ENCODE measurements at places on chromosomes 4 and X.
A peak's percentile ranks its signal among the peaks of the same experiment; 100 is the strongest.

GRCh38 chr4:186820391-186820891 lies 96.8 kb upstream of the FAT1 start:
- no peak for DNase-seq

DNA sequence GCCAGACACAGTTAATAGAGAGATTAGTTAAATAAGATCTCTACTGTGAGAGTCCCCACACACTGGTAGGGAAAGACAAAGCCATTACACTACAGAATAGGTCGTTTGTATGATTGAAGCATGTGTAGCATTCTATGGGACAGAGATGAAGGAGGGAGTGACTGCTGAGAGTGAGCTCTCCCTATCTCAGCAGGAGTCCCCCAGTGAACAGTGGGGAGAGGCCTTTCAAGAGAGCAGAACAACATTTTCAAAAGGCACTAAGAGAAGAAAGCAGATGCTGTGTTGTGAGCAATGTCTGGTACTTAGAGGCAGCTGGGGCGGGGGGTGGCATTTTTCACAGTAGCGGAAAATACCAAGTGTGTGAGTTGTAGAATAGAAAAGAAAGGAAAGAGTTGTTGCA lies 413.6 kb downstream of the AFF2 start:
- DNase-seq: no peak

DNA sequence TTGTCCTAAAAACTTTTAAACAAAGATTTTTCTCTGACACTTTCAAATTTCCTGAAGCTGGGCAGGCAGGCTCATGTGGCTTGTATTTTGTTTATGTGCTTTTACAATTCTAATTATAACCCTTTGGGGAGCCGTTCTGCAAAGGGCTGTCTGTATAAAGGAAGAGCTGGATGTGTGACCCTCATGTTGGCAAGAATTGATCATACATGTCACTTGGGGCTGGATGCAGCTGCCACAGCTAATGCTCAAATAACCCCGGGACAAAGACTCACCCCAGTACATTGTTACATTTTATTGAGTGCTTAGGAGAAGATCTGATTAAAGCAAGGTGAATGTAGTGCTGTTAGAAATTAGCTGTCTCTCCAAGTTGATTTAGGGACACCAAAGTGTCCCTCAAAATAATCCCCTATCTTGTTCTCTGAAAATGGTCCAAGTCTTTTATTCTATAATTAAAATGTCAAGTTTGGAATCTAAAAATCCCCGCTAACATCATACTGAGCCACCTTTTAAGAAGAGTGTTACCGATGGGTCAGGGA lies 13.0 kb upstream of the DAPP1 start:
- no peak for DNase-seq

DNA sequence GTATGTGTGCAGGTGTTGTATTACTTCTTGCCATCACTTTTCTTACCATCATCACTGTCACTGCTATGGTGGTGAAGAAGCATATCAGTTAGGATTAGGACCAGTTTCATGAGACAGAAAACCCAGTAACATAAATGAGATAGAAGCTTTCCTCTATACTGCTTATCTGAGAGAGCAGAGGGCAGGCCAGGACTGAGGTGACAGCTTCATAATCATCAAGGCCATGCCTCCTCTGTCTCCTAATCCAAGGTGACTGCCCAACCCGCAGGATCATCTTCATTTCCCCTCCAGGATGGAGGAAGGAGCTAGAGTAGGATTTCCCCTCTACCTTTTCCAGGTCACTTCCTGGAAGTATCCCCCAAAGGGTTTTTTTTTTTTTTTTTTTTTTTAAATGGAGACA lies 35.4 kb downstream of the TMEM131L start:
- no peak for DNase-seq

GRCh38 chr4:21882051-21882839 lies 66.3 kb downstream of the KCNIP4 start:
- DNase-seq: no peak

DNA sequence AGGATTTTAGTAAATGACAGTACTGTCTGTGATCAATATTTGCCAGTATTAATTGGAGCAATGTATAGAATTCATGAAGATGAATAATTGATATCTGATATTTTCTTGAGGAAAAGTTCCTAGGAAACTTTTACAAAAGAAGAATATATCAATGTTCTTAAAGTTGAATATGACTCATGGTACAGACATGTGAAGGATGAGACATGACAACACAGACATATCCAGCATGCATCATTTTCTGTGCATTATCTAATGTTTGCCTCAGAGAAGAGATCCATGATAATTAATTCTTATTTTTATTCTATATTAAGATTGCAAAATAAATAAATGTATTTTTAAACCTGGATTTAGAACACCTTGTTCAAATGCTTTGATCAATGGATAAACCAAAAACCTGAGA lies 452.9 kb upstream of the EPHA5 start:
- no peak for DNase-seq

GRCh38 chrX:136646602-136647239 lies 1.2 kb upstream of the CD40LG start:
- peak; percentile 43 for DNase-seq

DNA sequence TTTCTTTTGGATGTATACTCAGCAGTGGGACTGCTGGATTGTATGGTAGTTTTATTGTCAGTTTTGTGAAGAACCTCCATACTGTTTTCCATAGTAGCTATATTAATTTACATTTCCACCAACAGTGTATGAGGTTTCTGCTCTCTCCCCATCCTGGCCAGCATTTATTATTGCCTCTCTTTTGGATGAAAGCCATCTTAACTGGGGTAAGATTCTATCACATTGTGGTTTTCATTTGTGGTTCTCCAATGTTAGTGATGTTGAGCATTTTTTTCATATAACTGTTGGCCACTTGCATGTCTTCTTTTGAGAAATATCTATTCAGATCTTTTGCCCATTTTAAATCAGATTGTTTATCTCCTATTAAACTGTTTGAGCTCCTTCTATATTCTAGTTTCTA lies 27.6 kb downstream of the QRFPR start:
- DNase-seq: no peak

- DNase-seq: no peak
Measured at GRCh38 chr4:83228231-83228630, 56.4 kb downstream of the COQ2 start.

DNA sequence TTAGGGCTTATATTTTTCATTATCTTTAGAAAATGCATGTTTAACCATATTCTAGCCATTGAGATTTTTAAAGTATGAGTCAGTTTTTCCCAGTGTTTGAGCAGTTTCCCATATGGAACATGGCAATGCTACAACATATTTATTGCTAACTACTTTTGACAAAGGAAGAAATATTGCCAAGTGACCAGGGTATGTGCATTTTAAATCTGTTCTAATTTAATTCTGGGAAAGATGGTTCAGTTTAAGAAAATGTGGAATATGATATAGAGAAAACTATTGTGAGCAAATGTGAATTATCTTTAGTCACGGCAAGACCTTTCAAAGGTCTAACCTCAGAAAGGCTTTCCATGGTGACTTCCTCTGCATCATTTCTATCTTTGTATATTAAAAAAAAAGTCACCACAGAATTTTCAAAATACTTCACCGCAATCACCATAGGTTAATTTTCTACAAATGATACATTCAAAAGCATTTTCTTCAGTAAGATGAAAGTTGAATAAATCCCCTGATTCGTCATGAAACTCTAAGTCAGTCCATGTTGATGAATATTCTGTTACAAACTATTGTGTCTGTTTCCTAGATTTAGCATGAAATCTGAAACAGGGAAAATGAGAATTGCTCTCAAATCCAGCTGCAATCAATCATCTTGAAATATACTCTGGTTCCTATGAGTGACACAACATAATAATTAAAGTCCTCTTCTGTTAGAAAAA lies 2349.0 kb upstream of the TENM3 start:
- DNase-seq: no peak

- DNase-seq: no peak
Measured at GRCh38 chr4:12583275-12583674, 900.9 kb downstream of the RAB28 start.

DNA sequence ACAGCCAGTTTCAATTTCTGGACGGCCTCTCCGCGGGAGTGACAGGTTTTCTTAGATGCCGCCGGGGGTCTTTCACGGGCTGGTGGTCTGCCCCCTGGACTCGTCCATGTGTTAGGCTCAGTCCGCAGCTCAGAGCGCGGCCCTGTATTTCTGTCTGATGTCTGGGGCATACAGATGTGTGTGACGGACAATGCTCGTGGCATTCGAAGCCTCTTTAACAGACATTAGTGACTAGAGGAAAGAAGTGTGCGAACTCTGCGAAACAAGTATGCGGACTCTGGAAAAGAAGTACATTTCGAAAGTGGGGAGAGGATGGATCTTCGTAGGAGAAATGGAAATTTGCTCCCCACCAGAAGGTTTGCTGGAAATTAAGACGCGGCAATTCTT lies 793 bp upstream of the DCUN1D4 start:
- DNase-seq: no peak

- no peak for DNase-seq
Measured at GRCh38 chr4:151942971-151943370, 182.2 kb upstream of the GATB start.

- DNase-seq: no peak
Measured at GRCh38 chr4:140367738-140368137, 5.7 kb upstream of the SCOC start.

GRCh38 chrX:137896123-137896522 lies 330.2 kb downstream of the ZIC3 start:
- no peak for DNase-seq

DNA sequence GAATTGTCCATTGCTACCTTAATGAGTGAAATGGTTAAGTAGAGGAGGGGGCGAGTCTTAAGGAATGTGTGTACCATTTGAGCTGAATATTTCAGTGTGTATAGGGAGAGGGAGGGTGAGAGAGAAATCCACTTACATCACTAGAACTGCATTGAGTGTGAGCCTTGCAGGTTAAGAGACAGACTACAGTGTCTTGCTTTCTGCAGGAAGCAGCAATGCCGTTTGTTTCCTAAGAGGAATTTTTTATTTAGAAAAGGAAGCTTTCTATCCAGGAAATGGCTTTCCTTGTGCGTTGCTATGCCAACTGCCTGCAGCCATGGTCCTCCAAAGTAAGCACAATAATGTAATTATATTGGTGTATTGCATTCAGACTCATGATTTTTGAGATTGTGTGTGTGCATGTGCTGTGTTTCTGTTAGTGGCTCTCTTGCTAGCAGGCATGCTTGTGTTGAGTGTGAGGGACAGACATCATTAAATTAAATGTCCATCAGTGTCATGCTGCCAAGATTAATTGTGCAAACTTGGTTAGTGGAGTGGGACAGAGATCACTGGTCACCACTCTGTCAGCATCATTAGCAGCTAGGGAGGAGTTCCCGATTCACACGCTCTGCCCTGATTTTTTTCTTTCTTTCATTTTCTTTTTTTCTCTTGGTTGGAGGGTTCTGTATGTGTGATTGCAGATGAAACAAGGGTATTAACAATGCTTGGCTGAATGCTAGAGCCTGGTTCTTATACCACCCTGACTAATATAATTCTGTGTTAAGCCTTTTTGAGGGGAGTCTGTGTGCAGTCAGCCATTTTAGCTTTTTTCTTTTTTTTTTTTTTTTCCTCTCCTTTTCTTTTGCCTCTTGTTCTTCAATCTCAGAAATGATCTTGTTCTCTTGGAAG lies 164.3 kb downstream of the RAPGEF2 start:
- DNase-seq: no peak

DNA sequence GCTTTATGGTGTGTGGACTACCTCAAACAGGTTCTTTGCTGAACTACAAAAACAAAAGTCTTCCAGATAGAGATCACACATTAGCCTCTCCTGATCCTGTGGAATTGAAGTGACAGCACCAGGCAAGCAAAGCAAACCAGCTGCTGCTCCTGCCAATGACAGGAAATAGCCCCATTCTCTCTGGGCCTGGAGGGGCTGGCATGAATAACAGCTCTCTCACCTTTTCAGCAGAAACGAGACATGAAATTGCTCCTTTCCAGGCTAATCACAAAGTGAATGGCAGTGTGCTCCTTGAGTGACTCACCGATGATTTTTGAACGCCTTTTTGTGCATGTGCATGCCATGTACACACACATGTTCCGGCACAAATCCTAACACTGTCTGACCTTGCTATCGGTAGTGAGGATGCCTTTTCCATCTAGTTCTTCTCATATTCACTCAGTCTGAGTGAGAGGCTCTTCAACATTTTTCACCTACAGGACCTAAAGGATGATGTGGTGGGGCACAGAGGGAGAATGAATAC lies 24.4 kb downstream of the MFAP3L start:
- no peak for DNase-seq

DNA sequence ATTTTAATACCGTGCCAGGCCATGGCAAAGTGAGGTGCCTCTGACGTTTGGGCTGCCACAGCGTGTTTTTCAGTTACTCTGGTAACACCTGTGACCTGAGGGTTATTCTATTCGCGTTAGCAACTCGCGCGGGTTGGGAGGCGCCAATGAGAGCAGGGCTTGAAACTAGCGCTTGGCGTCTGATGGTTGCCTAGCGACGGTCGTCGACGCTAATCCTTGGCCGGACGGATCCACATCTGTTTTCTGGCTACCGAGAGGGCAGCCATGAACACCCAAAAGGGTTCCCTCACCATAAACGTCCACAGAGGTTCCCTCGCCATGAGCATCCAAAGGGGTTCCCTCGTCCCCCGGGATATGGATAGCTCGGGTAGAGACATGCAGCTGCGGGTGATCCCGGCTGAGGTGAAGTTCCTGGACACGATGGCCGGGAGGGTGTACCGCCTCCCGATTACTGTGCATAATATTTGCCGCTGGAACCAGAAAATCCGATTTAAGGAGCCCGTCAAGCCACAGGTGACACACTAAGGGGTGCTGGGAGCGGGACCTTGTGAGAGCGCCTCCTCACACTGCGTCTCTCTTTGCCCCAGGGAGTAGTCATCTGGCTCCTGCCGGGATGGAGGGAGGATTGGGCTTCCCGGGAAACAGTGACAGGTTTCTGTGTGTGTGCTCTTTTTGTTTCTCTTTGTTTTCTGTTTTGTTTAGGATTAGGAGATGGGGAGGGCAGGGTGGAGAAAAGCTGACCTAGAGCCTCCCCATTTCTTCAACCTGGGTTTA lies at the start of gene CFAP47:
TSS of gene CFAP47 (plus strand) at position 199 of the 774 bp plus-strand sequence. CDS start at position 265, 66 bp downstream.
- DNase-seq: no peak

DNA sequence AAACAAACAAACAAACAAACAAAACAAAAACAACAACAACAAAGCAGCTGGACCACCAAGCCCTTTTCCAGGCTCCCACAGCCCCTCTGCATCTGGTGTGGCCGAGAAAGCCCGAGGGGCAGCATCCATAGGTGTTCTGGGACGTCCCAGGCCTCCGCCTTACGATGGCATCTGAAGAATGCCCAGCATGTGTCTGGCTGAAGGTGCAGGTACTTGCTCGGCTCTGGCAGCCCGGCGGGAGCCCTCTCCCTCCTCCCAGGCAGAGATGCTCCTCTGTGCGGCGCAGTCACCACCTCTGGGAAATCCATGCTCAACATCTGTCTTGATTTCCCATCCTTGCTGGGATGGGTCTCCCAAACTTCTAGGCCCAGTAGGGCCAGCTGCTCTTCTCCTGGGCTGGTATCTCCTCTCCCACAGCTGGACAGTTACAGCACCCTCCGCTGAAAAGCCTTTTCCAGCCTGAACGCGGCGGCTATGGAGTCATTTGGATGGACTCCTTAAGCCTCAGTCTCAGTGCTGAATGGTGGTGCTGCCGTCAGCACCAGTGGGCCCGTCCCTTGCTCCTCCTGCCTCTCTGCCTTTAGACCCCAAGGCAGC lies 4.3 kb downstream of the PSAPL1 start:
- DNase-seq: no peak
